ENCODE measurements at places on chromosomes 13 and 19.

- DNase-seq = no peak
Observed at GRCh38 chr19:16075430-16076153, 703 bp upstream of the TPM4 start.

DNA sequence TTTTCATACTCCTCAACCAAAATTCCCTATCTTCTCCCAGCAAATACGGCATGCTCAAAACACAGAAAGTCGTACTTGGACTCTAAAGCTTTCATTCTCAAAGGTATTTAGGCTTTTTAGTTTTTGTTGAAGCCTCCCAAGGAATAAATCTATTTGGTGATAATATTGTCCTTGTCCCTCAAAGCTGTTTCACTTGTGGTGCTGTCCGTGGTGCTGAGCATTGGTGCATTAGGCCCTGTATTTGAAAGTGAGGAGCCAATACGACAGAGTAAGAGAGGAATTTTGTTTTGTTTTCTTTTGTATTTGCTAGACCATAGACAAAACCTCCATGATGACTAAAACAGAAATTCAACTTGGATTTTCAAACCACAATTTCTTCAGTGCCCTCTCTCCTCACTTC, 3.2 kb upstream of the LGALS13 start:
- DNase-seq = peak; percentile 48

DNA sequence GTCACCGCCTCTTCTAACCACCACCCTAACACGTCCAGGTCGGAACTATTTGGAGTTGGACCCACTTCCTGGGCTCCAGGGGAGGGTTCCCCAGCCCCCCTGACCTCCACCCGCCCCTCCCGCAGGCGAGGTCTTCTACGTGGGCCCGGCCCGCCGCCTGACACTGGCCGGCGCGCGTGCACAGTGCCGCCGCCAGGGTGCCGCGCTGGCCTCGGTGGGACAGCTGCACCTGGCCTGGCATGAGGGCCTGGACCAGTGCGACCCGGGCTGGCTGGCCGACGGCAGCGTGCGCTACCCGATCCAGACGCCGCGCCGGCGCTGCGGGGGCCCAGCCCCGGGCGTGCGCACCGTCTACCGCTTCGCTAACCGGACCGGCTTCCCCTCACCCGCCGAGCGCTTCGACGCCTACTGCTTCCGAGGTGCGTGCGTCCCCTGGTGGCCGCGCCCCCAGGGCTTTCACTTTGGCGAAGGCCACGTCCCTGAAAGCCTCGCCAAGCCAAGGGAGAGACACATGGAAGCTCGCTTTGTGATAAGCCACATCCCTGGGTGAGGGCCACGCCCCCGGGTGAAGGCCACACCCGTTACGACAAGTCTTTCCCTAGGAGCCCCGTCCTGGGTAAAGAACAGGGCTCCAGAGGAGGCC, 13.2 kb downstream of the NCAN start:
- DNase-seq = peak; percentile 88

DNA sequence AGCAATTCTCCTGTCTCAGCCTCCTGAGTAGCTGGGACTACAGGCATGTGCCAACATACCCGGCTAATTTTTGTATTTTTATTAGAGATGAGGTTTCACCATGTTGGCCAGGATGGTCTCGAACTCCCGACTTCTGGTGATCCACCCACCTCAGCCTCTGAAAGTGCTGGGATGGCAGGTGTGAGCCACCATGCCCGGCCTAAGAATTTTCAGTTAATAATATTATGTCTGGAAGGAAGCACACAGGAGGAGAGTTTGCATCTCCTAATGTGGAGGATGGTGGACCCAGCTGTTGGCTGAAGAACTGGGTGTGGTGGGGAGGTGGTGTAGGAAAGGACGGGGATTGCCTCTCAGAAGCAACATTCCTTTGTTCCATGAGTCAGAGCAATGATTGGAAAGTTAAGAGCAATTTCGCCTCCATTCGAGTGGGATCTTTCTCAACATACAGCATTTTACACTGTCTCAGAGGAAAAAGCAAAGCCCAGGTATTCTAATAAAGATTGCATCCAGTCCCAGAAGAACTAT, 11.9 kb downstream of the PDCD2L start:
- DNase-seq = no peak

- no peak for DNase-seq
Observed at GRCh38 chr19:14507704-14508542, 10.3 kb downstream of the DNAJB1 start.

DNA sequence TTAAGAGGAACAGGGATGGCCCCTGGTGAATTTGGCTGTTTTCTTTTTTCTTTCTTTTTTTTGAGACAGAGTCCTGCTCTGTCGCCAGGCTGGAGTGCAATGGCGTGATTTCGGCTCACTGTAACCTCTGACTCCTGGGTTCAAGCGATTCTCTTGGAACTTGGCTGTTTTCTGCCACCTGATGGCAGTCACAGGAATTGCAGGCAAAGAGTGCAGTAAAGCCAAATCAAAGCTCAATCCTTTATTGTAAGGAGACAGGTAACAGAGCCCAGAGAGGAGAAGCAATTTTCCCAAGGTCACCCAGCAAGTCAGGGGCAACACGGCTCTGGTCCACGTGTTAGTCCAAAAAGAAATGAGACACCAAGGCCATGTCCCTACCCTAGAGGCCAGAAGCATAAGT, 6.2 kb downstream of the TINCR start:
- no peak for DNase-seq
